ENCODE measurements at places on chromosomes 16 and 17.
A peak's percentile ranks its signal among the peaks of the same experiment; 100 is the strongest.

DNA sequence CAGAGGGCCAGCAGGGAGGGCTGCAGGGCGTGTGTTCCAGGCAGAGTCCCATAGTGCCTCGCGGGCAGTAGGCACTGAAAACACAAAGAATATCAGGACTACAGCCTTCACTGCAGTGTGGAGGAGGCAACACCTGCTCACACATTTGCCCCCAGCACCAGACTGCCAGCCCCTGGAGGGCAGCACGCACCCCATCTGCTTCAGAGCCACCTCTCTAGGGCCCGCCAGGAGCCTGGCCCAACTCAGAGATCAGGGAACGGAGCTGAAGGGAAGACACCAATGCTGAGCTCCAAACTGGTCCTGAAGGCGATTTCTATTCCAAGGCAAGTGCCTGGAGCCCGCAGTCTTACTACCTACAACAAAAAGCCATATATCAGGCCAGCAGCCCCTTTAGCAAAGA, 130.3 kb downstream of the ZNF423 start:
- DNase-seq = no peak

- DNase-seq = no peak
These were observed 12.7 kb downstream of the COG1 start for GRCh38 chr17:73205459-73205961.

- DNase-seq = peak; percentile 40
These were observed 5.3 kb upstream of the TMEM100 start for GRCh38 chr17:55727920-55728319.

- no peak for DNase-seq
These were observed 19.0 kb downstream of the SPIRE2 start for GRCh38 chr16:89847051-89847939.

GRCh38 chr16:10805334-10805733, 13.3 kb downstream of the TVP23A start:
- DNase-seq = no peak

All from LHCN-M2 (cell line).